ENCODE measurements at places on chromosomes 12 and 14.

DNA sequence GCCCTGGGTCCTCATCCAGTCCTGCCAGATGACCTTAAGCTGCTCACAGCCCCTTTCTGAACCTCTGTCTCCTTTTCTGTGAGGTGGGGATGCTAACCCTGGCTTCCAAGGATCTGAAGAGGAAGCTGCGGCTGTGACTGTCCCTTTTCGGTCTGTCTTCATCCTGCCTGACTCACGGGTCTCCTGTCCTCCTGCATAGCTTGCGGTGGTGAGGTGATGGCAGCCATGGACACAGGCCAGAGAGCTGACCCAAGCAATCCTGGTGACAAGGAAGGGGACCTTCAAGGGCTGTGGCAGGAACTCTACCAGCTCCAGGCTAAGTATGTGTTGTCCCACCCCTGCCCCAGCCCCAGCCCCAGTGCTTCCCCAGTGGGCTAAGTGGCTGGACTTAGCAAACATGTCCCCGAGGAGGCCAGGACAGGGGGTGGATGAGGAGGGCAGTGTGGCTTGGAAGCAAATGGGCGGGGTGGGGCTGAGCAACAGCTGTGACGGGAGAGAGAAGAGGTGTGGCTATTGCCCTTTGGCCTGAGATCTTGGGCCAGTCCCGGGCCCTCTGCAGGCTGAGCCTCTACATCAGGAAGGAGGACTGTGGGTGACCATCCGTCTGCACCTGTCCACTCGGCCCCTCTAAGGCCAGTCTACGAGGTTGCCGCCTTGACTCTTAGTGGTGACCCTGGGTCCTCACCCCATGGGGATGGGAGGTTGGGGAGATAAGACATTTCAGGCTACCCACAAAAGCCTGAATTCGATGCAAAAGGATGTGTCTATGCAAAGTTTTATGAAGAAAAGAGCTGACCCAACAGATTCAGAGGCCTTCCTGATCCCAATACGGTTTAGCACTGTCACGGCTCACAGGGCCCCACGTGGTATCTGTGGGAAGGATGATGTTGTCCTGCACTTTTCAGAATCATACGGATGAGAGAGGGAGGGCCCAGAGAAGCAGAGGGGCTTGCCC lies 1.1 kb downstream of the CCDC197 start:
- DNase-seq: no peak

DNA sequence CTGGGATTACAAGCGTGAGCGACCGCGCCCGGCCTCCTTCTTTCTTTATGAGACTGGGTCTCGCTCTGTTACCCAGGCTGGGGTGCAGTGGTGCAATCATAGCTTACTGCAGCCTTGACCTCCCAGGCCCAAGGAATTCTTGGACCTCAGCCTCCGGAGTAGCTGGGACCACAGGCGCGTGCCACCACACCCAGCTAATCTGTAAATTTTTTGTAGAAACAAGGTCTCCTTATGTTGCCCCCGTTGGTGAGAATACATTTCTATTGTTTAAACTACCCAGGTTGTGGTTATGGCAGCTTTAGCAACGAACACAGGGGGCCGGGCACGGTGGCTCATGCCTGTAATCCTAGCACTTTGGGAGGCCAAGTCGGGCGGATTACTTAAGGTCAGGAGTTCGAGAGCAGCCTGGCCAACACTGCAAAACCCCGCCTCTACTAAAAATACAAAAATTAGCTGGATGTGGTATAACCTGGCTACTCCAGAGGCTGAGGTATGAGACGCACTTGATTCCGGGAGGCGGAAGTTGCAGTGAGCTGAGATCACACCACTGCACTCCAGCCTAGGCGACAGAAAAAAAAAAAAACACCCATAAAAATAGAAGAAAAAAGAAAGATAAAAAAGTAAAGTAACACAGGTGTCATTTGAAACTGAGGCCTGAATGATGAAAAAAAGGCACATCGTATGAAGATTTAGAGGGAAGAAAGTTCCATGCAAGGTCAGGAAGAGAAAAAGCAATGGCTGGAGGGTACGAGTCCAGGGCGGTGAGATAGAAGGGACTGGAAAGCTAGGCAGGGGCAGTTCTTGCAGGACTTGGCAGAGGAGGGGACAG lies 977 bp upstream of the TMEM120B start:
- DNase-seq: no peak

- no peak for DNase-seq
Observed at GRCh38 chr12:12365931-12366431, 9.1 kb downstream of the BORCS5 start.

DNA sequence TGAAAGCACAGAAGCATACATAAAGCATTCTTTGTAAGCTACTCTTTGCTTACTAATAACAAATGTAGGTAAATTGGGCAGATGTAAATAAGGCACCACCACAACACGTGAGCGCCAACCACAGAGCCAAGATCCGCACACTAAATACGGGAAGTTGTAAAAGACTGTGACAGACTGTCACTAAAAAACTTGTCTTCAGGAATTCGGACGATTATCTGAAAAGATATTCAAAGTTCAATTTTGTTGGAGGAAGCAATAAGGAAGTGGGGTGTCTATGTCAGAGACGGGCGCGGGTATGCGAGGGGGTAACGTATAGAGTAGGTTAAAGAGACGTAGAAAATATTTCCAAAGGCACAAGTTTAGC lies 1.5 kb upstream of the HSP90B1 start:
- no peak for DNase-seq

DNA sequence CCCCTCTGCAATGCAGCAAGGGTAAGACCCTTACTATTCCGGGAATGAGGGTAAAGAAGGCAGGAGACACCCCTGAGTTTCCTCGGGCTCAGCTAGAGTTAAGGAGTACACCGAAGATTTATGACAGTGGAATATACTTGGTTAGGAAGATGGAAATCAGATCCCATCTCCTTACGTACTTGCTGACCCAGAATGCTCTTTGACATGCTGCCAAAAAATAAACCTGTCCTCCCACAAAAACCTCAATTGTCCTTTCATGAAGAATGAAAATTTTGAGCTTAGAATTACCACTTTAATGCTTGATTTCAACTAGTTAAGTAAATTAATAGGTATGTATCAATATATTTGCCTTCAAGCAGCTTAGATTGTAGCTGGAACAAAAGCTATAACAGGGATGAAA lies 99.5 kb downstream of the PRIMA1 start:
- DNase-seq: no peak

DNA sequence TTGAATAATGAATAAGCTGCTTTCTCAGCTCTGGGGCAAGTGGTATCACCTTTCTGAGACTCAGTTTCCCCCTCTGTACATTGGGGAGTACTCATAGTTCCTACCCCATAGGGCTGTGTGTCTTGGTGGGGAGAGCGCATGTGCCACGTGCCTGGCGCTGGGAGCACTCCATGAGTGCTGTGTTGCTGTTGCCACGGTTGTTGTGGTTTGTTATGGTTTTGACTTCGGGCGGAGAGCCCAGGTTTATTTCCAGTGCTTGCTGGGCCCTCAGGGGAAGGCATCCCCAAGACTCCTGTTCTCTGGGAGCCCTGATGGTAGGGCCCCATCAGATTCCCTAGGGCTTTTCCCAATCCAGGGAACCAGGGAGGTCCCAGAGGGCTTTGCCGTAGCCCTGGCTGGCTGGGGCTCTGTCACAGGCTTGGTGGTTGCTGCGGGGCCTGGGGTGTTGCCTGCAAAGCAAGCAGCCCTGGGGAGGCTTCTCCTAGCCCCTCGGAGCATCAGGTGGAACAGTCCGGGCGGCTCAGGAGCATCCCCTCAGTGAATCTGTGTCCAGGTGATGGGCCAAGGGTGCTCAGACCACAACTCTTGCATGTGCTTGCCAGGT lies 18.6 kb downstream of the SH2B3 start:
- no peak for DNase-seq

- DNase-seq: no peak
Observed at GRCh38 chr14:46433381-46433780, 218.2 kb downstream of the RPL10L start.

DNA sequence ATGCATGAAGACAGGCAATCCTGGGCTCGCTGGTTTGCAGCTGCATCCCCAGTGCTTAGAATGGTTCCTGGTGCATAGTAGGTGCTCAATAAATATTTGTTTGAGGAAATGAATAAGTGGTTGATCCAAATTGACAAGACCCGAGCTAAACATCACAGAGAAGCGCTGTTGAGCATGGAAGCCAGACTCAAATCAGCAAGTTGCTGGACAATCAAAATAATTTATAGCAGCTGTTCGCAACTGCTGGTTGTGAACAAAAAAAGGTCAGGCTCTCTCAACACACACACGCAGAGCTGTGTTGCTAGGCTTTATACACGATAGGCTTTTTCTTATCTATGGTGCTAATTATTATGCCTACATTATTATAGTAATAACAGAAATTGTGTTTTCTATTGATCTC lies 190.2 kb downstream of the TBX5 start:
- DNase-seq: no peak

DNA sequence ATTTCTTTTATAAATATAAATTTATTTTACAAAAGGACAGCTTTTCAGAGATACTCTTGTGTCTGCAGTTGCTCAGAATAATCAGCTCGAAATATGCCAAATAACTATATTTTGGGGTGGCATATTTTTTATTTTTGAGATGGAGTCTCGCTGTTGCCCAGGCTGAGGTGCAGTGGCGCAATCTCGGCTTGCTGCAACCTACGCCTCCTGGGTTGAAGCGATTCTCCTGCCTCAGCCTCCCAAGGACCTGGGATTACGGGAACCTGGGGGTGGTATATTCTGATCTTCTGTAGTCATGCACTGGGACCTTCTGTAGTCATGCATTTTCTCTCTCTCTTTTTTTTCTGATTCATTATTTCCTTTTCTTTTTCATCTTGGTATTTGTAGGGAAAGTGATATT lies 135.0 kb upstream of the AMIGO2 start:
- DNase-seq: no peak

- no peak for DNase-seq
Observed at GRCh38 chr14:88775532-88775931, 17.2 kb downstream of the EML5 start.

GRCh38 chr12:13095266-13095995 lies 8.0 kb downstream of the GSG1 start:
- no peak for DNase-seq

DNA sequence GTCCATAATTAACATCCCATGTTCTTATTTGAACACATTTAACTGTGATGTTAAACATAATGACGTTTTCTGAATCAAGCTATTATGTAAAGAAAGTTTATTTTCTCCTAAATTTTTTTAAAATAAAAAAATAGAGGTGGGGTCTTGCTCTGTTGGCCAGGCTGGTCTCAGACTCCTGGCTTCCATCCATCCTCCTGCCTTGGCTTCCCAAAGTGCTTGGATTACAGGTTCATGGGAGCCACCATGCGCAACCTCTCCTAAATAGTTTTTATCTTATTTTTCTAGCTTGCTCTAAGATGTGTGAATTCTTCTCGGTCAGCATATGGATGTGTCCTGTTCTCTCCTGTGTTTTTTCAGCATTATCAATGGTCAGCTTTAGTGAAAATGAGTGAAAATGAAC lies 3.2 kb downstream of the RAD9B start:
- DNase-seq: no peak

DNA sequence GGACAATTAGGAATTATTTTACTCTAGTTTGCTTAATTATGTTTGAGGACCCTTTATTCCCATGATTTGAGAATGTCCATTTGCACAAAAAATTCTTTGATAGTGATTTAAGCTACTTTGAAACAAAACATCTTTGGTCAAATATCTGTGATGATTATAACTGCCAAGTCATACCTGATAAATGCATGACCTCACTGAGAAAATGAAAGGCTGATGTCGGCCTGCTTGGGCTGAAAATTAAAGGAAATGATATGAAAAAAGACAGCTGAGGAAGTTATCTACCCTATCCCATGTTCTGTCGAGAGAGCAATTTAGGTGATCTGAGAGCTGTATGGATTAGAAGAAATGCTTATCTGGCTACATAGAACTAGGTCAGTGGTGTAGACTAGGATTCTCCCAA lies 43.6 kb downstream of the ATL1 start:
- DNase-seq: no peak

DNA sequence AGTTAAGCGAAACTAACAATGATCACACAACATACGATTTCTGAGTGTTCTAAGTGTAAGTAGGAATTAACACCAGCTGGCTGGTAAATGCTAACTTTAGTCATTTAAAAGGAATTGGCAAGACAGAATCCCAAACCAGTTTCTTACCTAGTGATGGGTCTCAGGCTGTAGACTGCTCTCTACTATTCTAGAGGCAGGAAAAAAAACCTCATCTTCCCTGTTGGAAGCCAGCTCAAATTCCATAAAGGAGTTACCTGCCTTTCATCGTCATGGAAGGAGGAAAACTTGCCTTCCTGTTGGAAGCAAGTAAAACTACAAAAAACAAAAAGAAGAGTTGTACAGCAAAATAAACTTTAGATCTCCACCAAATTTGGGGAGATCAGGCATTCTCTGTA lies 23.7 kb upstream of the SLC7A8 start:
- no peak for DNase-seq

DNA sequence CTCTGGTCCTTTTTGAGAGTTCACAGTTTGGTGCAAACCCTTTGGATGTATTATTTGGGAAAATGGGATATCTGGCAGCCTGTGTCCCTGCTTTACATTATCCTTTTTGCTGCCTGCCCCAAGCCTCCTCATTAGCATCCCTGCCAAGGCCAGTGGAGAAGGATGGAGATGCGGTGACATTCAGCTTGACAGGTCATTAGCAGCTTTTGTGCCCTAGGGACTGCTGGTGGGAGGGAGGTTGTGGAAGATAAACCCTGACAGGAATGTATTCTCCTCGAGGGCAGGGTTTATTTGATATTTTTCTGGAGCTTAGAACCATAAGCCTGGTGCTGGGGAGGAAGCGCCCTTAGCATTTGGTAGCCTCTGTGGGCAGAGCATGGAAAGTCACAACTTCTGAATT lies 49.3 kb downstream of the PTPN11 start:
- DNase-seq: no peak

DNA sequence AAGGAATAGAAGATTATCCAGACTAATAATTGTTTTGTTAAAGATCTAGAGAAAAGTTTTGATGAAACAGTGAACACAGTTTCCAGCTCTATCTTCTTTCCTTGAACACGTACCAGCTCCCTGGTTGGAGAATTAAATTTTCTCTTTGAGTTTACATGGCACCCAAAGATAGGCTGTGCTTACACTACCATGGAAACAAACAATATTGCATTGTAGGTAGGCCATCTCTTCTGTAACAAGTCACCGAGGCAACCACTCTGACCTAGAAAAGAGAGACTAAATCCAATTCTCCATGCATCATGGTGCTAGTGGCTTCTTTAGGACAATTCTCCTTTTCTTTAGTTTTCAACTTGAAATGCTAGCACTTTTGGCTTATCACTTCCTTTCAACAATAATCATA lies 9.9 kb downstream of the BMAL2 start:
- no peak for DNase-seq

GRCh38 chr14:62957562-62957961 lies 87.7 kb downstream of the KCNH5 start:
- DNase-seq: no peak

- no peak for DNase-seq
Observed at GRCh38 chr12:77782034-77782433, 48.7 kb upstream of the NAV3 start.

- DNase-seq: no peak
Observed at GRCh38 chr12:43883311-43883710, 47.4 kb downstream of the TMEM117 start.

GRCh38 chr14:61439779-61440418 lies 118.5 kb downstream of the PRKCH start:
- no peak for DNase-seq

- no peak for DNase-seq
Observed at GRCh38 chr12:52660934-52661499, 9.0 kb upstream of the KRT2 start.

GRCh38 chr14:88785911-88786310 lies 6.8 kb downstream of the EML5 start:
- DNase-seq: no peak
